ENCODE measurements at places on chromosomes 11 and 22. TPM values are rescaled to one million over a fixed set of nuclear protein-coding genes. Genes with fewer than 3 reads are reported as not detected.

The NRXN2 gene
- 0.83 TPM for total RNA-seq

The OR8A1 gene
- total RNA-seq: not detected

The KCNQ1 gene
- total RNA-seq: 4.0 TPM

The SEC14L6 gene
- total RNA-seq: 0.36 TPM

The CD3G gene
- 1.1 TPM for total RNA-seq

The SLC29A2 gene
- 7.4 TPM for total RNA-seq

The TRIM49 gene
- total RNA-seq: not detected

The EIF3M gene
- total RNA-seq: 508 TPM

DNA sequence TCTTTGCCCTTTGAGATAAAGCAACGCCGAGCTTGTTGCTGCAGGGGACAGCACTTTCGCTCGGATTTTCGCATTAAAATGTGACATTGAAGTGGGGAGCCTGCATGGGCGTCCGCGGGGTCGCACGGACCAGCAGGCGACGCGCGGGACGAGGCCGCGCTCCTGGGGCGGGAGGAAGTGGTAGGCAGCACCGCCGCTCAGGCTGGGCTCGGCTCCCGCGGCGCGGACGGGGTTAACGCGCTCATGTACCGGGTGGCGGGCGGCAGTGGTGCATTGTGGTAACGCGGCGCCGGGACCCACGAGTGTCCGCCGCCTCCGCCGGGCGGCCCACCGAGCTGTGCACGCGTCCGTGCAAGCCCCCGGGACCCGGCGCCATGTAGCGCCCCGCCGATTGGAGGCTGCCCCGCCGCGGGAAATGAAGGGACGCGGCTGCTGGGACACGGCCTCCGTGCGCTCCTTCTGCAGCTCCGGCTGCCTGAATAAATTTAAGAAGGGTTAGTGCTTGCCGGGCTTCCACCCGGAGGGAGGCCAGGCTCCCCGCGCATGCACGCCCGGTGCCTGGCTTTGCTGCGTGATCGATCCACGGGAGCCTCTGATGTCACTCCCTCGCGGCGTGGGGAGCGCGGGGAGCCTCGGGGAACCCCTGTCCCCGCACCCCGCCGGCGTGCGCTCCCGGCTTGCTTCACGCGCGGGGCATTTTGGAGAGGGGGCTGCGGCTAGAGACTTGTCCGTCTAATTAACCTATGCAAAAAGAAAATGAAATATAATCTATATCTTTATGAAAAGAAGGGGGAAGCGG lies 127.7 kb downstream of the OSBP2 start:
- H3K36me3 ChIP-seq: no peaks in the 10 kb centered on the region
- peaks cover 48% of the 10 kb centered on the region for H3K27me3 ChIP-seq
- peak overlapping the region; percentile 21 for H3K4me3 ChIP-seq
- H3K4me1 ChIP-seq: no peaks in the 10 kb centered on the region
- no peak overlapping the region for H3K27ac ChIP-seq

- H3K4me1 ChIP-seq: peaks cover 13% of the 10 kb centered on the region
- H3K4me3 ChIP-seq: no peak overlapping the region
- no peak overlapping the region for H3K27ac ChIP-seq
- H3K36me3 ChIP-seq: no peaks in the 10 kb centered on the region
- H3K27me3 ChIP-seq: no peaks in the 10 kb centered on the region
Observed at GRCh38 chr22:31104869-31105268, 2.5 kb downstream of the SELENOM start.

GRCh38 chr11:125374398-125374797 lies 121.7 kb downstream of the FEZ1 start:
- no peak overlapping the region for H3K27ac ChIP-seq
- DNase-seq: no peak
- peaks cover 5% of the 10 kb centered on the region for H3K27me3 ChIP-seq
- peaks cover 20% of the 10 kb centered on the region for H3K4me1 ChIP-seq
- no peaks in the 10 kb centered on the region for H3K36me3 ChIP-seq
- H3K4me3 ChIP-seq: no peak overlapping the region

- no peaks in the 10 kb centered on the region for H3K4me1 ChIP-seq
- H3K4me3 ChIP-seq: no peak overlapping the region
- no peak for DNase-seq
- no peaks in the 10 kb centered on the region for H3K36me3 ChIP-seq
Observed at GRCh38 chr11:120703358-120704152, 192.0 kb downstream of the GRIK4 start.

- H3K4me1 ChIP-seq: peaks cover 15% of the 10 kb centered on the region
- no peak overlapping the region for H3K4me3 ChIP-seq
- DNase-seq: peak; percentile 64
- H3K27me3 ChIP-seq: no peaks in the 10 kb centered on the region
- peak overlapping the region; percentile 59 for H3K27ac ChIP-seq
- H3K36me3 ChIP-seq: no peaks in the 10 kb centered on the region
Observed at GRCh38 chr22:25747245-25747944, 5.4 kb downstream of the MYO18B start.

- H3K36me3 ChIP-seq: no peaks in the 10 kb centered on the region
- no peaks in the 10 kb centered on the region for H3K27me3 ChIP-seq
- no peak for DNase-seq
- peaks cover 4% of the 10 kb centered on the region for H3K4me1 ChIP-seq
- H3K4me3 ChIP-seq: no peak overlapping the region
Observed at GRCh38 chr11:128029219-128029722, 558.1 kb downstream of the ETS1 start.

DNA sequence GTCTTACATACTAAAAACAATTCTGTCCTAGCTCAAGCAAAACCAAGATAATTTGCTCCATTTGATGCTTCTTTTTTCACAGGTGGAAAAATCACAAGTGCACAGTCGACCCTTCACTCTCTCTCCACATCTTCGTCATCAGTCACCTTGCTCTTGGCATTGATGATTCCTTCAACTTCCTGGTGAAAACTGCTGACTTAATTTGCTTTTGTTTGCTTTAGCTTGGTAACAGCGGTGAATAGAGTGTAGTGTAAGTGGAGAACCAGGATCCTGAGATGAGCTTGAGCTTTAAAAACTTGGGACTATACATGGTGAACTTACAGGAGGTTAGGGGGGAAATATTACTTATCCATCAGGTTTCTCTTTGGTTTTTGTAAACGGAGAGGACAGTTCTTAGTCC lies 331.1 kb upstream of the ARHGAP42 start:
- no peaks in the 10 kb centered on the region for H3K27me3 ChIP-seq
- no peaks in the 10 kb centered on the region for H3K4me1 ChIP-seq
- H3K36me3 ChIP-seq: no peaks in the 10 kb centered on the region
- no peak for DNase-seq
- no peak overlapping the region for H3K4me3 ChIP-seq

GRCh38 chr11:126165311-126165720 lies 46.1 kb downstream of the RPUSD4 start:
- H3K27me3 ChIP-seq: no peaks in the 10 kb centered on the region
- H3K27ac ChIP-seq: peak overlapping the region; percentile 6
- no peak overlapping the region for H3K4me3 ChIP-seq
- no peaks in the 10 kb centered on the region for H3K36me3 ChIP-seq
- peaks cover 40% of the 10 kb centered on the region for H3K4me1 ChIP-seq

Measured in hepatocyte (in vitro differentiated cells).